ENCODE measurements at places on chromosomes 6 and 20. TPM values are rescaled to one million over a fixed set of nuclear protein-coding genes. Genes with fewer than 3 reads are reported as not detected.
A peak's percentile ranks its signal among the peaks of the same experiment; 100 is the strongest.

GRCh38 chr6:28280595-28281287, 631 bp upstream of the PGBD1 start:
- no peak overlapping the region for H3K27ac ChIP-seq
- peaks cover 16% of the 10 kb centered on the region for H3K36me3 ChIP-seq
- peak overlapping the region; percentile 95 for H3K4me3 ChIP-seq

Gene DZANK1
- 0.83 TPM for total RNA-seq

Gene TRIM15
- not detected for total RNA-seq

GRCh38 chr20:15220009-15220656, 882.7 kb upstream of the FLRT3 start:
- no peak overlapping the region for H3K4me3 ChIP-seq
- no peaks in the 10 kb centered on the region for H3K36me3 ChIP-seq
- H3K4me1 ChIP-seq: no peaks in the 10 kb centered on the region
- no peak overlapping the region for H3K27ac ChIP-seq
- H3K27me3 ChIP-seq: no peaks in the 10 kb centered on the region
- no peak for DNase-seq

DNA sequence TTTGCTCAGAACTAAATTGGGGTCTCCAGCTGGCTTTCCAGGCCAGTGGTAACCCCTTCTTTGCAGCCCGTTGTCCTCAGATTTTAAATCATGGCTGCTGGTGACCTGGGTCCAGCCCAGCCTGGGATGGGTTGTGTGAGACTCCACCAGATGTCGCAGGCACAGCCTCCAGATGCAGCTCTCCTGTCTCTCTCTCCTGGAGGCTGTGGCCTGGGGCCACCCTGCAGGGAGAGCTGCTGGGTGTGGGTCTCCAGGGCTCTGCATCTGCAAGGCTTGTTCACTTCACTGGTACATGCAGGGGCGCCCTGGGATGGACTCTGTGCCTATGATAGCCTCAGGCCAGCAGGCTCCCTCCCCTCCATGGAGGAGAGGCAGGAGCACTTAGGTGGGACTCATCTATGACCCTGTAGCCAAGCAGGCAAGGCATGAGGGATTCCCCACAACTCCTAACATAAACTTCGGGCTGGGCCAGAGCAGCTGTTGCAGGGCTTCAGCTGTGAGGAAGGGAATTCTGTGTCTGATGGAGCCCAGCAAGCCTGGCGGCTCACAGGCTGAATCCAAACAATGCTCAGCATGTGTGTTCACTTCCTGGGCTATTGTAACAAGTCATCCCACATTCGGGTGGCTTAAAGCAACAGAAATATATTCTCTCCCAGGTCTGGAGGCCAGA, 94.7 kb upstream of the NXT1 start:
- DNase-seq: peak; percentile 83
- H3K27ac ChIP-seq: no peak overlapping the region
- peaks cover 16% of the 10 kb centered on the region for H3K27me3 ChIP-seq
- H3K4me3 ChIP-seq: no peak overlapping the region

DNA sequence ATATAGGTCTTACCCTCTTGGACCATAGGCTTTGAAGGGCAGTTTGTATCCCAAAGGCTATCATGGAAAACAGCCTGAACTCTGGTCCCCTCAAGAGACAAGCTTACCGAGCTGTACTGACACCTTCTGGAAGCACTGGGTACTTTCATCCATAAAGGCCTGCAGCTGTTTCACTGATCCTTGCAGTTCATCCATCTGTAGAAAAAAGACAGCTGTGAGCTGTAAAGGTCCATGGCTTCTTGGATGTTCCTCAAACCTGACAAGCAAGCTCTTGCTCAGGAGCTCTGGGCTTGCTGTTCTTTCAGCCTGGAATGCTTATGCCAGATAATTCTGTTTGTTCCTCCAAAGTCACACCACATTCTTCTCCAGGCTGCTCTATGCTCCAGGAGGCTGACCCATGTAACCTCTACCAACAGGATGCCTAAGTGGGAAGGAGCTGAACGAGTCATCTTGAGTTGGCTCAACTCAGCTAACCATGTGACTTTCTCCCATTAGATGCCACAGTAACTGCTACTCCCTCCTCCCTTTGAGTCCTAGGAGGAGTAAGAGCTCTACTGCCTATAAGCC, 8.8 kb upstream of the NDRG3 start:
- H3K4me3 ChIP-seq: no peak overlapping the region
- peak; percentile 88 for DNase-seq
- peaks cover 8% of the 10 kb centered on the region for H3K36me3 ChIP-seq

GRCh38 chr6:25883536-25883935, 9.5 kb upstream of the SLC17A3 start:
- no peak overlapping the region for H3K4me3 ChIP-seq
- H3K36me3 ChIP-seq: no peaks in the 10 kb centered on the region
- no peaks in the 10 kb centered on the region for H3K27me3 ChIP-seq
- DNase-seq: no peak
- no peak overlapping the region for H3K27ac ChIP-seq
